ENCODE measurements at places on chromosomes 4 and X. TPM values are rescaled to one million over a fixed set of nuclear protein-coding genes. Genes with fewer than 3 reads are reported as not detected.

DNA sequence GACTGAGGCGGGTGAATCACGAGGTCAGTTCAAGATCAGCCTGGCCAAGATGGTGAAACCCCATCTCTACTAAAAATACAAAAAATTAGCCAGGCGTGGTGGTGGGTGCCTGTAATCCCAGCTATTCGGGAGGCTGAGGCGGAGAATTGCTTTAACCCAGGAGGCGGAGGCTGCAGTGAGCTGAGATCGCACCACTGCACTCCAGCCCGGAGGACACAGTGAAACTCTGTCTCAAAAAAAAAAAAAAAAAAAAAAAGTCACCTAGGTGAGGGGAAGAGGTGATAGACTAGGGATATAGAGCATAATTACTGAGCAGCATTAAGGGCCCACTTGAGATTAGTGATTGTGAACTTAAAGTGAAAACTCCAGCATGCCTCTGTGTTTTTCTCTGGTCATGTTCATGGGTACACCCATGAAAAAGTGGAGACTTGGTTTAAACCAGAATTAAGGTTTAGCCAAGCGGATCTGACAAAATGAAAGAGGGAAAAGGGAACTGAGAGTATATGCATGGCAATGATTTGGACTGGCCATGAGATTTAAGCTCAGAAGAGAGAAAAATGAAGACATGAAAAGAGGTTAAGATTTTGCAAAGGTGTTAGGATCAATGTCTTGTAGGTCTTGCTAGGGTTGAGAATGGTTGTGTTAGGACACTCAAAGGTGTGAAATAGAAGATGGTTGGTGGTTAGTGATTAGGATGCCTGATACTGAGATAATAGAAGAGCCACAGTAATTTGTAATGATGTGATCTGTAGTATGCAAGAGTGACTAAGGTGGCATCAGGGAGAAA is 105.0 kb downstream of the RAB28 start:
- DNase-seq = no peak

GRCh38 chr4:124428648-124429047 is 283.9 kb downstream of the ANKRD50 start:
- no peak for DNase-seq

GRCh38 chrX:108064613-108065012 is 19.7 kb downstream of the VSIG1 start:
- no peak for DNase-seq

The DKK2 gene
- total RNA-seq = 179 TPM

DNA sequence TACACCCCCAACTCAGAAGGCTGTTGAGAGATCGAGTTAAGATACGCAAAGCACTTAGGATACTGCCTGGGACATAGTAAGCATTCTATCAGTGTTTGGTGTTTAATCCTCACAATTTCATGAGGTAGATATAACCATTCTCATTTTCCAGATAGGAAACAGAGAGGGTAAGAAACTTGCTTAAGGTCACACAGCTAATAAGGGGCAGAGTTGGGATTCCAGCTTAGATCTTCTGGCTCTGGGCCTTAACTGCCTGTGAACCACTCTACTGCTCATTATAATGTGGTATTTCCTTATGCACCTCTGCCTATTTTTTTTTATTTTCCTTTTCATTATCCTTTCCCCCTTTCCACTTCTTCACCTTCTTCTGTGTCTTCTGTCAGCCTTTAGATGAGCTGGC is 242.2 kb upstream of the ANXA3 start:
- DNase-seq = no peak

The FRMD7 gene
- total RNA-seq = 0.48 TPM

GRCh38 chrX:151688695-151689094 is 6.6 kb upstream of the PRRG3 start:
- DNase-seq = no peak

The SPANXC gene
- total RNA-seq = not detected
